ENCODE measurements at places on chromosomes 11 and 22.

DNA sequence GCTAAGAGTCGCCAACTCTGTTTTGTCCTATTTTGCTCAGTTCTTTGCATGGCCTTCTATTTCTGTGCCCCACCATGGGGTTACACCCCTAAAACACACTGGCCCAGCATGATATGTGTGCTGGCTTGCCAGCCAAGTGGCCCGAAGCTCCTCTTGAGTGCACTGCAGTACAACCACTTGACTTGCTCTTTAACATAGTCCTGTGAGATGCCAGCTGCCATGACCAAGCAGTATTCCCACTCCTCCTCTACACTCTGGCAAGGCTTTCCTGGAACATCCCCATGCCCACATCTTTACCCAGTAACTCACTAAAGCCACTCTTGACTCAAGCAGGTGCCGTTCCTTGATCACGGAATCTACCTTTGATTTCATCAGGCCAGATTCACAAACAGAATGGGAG, 102.9 kb upstream of the GAL start:
- DNase-seq: no peak

GRCh38 chr11:77418971-77419597, 54.8 kb downstream of the PAK1 start:
- DNase-seq: no peak

DNA sequence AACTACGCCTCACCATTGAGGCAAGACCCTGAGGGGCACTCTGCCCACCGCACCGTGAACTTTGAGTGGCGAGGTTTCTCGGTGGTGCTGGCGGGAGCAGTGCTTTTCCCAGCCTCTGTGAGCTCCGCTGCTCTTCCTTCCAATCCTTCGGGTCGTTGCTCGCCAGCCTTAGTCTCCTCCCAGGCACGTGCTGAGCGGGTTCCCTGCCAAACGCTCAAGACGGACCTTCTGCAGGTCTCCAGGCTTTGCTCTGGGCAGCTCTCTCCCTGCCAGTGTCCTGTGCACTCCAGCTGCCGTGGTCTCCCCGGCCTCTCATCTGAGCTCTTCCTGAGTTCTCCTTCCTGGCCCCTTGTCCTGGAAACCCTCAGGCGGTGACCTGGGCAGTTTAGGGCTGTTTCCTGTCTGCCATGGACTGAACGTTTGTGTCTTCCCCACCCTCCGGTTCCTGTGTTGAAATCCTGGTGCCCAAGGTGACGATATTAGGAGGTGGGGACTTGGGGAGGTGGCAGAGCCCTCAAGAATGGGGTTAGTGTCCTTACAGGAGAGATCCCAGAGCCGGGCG, 11.2 kb upstream of the MUC6 start:
- DNase-seq: no peak

DNA sequence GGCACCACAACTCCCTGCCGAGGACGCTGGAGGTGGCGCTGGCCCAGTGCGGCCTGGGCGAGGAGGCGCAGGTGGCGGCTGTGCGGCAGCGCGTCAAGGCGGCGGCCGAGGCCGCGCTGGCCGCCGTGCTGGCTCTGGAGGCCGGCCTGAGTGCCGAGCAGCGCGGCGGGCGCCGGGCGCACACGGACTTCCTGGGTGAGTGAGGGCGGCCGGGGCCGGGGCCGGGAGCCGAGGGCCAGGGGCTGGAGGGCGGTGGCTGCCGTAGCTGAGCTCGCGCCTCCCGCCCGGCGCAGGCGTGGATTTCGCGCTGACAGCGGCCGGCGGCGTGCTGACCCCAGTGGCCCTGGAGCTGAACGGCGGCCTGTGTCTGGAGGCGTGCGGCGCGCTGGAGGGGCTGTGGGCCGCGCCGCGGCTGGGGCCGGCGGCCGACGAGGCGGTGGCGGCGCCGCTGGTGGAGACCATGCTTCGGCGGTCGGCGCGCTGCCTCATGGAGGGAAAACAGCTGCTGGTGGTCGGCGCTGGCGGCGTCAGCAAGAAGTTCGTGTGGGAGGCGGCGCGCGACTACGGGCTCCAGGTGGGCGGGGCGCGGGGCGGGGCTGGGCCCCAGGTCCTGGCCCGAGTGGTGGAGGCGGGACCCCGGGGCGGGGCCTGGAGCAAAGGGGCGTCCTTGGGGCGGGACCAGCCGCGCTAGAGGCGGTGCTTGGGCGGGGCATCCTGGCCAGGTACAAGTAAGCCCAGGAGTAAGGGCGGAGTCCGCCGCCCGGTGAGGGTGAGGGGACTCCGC, 5.4 kb downstream of the CARNS1 start:
- DNase-seq: peak; percentile 99

DNA sequence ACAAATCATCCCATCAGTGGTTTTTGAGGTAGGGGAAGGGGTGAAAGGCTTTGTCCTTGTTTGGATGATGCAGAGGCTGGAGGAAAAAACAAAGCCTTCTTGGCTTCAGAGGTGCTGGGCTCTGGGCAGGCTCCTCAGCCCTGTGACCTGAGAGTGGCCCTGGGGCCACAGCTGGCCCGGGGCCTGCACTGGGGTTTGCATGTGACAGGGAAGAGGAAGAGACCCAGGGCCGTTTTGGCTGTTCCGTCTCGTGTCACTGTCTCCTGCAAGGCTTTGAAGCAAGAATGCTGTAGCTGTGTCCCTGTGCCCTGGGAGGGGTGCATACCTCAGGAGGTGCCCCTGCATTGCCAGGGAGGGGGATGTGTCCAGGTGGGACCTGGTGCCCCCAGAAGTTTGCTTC, 12.6 kb downstream of the ARHGAP8 start:
- DNase-seq: no peak

DNA sequence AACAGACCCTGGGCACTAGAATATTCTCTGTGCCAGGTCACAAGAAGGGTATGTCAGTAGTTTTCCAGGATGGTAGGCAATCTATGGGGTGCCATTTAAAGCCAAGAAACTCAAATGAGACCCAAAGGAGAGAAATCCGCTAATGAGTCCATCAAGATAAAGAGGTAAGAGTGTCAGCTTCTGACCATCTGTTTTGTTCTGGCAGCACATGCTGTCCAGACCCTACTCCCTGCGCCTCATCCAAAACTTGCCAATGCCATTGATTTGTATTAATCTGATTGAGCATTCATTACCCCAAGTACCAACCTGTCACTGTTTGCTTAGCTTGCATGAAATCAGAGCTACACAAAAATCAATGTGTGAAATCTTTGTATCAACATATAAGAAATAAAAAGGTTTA, 229.0 kb downstream of the BLID start:
- no peak for DNase-seq

DNA sequence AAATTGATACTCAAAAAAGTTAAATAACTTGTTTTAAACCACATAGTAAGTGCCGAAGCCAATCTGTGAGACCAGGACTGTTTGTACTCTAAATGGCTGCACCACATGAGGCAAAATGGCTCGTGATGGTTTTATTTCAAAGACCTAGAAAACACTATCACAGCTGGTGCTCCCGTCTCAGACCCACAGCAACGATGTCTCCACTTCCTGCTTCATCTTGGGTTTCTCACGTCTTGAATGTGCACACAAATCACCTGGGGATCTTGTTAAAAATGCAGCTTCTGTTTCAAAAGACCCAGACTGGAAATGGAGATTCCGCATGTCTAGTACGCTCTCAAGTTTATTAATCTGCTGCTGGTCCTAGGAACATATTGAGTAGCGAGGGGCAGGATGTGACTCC, 1.2 kb downstream of the CD3E start:
- DNase-seq: peak; percentile 53

DNA sequence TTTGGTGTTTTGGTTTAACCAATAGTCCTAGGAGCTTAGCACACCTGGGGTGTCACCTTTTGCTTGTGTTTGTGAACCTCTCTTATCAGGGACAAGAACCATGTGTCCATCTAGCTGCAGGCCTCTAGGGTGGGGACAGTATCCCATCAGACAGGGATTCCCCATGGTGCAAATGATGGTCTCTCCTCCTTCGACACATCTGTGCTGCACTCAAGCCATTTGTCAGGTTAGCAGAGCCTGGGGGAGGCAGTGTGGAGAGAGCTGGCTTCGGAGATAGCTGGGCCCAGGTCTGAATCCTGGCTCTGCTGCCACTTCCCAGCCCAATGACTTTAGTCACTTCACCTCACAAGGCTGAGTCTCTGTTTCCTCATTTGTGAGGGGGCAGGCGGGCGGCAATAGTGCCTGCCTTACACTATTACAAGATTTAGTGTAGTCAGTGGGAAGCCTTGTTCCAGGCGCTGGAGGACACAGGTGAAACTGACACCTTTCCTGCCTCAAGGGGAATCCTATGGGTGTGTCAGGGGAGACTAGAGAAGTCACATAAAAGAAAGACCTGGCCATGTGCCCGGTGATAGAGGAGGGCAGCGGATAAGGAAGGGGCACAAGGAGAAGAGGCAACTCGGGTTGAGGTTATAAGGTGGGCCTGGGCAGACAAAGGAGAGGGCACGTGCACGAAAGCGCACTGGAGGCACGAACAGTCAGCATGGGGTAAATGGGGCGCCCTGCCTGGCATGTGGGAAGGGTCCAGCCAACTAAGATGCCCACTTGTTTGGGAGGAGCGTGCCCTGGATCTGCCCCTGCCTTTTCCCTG, 12.6 kb downstream of the KLHL35 start:
- DNase-seq: no peak

DNA sequence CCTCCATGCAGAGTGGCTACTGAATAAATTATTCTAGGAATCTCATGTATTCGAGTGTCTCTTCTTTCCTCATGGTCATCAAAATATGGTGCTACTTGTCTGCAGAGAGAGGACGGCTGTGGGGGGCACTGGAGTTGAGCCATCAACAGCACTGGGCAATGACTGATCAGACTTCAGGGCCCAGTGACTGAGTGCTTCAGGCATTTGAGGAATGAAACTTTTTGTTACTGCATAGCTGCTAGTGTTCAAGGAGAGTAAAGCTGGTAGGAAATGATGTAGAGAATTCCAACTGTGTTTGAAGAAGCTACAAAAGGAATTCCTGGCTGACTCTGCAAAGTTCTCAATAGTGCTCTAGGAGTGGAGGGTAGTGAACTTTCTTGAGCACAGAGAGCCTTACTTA, 277.7 kb downstream of the CADM1 start:
- no peak for DNase-seq

DNA sequence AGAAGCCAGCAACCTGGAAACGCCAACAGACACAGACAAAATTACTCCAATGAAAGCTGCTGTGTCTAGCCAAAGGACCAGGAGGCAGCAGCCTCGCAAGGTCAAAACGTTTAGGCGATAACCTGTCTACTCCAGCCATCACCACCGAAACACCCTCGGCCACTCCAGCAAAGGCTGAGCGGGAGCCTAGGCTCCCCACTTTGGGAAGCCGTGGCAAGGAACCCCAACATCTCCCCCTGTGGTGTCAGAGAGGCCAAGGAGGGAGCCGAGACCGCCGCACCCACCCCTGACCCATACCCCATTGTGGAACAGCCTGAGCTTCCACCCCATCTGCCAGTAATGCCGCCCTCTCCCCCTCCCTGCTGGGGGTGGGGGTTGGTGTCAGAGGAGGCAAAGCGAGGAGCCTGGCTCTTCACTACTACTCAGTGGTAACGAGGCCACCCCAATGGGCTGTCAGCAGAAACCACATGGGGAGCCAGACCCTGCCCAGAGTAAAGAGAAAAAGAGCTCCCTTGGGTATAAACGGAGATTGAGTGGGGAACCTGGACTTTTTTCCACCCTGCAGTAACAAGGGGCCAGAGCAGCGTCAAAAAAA, 33.9 kb upstream of the SEPTIN5 start:
- no peak for DNase-seq

DNA sequence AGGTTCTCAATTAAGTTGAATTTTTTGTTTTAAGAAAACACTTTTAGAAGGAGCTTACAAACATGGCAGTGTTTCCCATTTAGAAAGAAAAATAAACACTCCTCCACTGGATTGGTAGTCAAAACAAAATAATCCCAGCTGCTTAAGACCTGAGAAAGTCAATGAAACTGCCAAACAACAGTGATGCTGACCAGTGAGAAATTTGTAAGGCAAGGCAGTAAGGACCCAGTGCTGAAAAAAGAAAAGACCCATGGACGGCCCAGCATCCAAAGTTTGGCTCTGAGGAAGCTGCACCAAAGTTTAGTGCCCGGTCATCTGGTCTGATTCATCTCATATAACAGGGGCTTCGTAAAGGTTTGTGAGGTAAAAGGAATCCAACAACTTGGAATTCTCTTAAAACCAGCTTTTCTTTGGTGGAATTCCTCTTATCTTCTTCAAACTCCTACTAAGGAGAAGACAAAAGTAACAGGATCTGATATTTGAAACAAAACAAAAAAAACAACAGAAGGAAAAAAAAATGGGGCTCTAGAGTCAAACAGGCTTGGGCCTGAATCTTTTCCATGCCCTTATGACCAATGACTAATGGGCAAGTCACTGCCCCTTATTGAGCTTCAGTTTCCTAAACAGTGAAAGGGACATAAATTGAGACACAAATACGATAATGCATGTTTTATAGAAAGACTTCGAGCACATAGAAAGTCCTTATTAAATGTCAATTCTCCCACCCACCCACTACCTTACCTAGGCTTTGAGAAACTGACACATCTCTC, 383.0 kb upstream of the NARS2 start:
- no peak for DNase-seq

DNA sequence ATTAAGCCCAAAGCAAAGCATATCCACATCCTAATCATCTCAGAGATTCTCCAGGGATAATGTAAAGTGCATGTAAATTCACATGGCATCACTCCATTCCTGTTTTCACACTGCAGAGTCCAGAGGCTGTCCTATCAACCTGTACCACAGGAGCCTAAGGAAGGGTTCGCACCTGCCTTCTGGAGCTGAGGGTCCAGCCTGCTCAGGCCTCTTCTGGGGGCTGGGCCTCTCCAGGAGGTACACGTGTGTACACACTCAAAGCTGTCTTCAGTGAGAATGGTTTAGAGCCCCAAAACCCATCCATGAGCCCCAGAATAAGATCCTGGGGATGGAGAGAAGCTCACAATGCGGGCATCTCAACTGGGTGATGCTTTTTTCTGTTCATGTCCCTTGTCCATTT, 23.9 kb downstream of the PI4KA start:
- DNase-seq: no peak

GRCh38 chr11:110251836-110252235, 44.6 kb downstream of the RDX start:
- DNase-seq: no peak

DNA sequence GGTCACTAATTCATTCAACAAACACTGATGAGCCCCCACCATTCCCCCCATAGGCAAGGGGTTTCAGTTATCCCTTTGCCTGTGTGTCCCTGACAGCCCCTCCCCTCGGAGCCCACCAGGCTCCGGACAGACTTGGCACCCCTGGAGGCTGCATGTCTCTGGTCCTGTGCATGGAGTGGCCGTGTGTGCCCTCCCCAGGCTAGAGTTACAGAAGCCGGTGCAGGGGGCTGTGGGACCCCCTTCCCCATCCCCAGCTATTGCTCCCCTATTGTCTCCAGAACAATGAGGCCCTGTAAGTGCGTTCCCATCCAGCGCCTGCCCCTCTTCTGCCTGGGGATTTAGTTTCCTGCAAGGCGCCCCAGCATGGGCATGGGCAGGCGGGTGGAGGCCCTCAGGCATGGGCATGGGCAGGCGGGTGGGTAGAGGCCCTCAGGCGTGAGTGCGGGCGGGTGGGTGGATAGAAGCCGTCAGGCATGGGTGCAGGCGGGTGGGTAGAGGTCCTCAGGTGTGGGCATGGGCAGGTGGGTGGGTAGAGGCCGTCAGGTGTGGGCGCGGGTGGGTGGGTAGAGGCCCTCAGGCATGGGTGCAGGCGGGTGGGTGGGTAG, 1.5 kb downstream of the MUC2 start:
- peak; percentile 6 for DNase-seq

All from naive thymus-derived CD8-positive, alpha-beta T cell (primary cell).